Bronchial epithelial cell (primary cell): ENCODE measurements at places on chromosomes 2 and 18. TPM values are rescaled to one million over a fixed set of nuclear protein-coding genes. Genes with fewer than 3 reads are reported as not detected.

SKA1 gene
- 0.26 and 0.51 TPM in 2 replicates for total RNA-seq

CYP27C1 gene
- total RNA-seq: 0.26 and 0.38 TPM in 2 replicates

MAP3K19 gene
- not detected in 2 replicates for total RNA-seq

- DNase-seq: no peak
Measured at GRCh38 chr2:101692766-101693165, 4.7 kb upstream of the MAP4K4 start.

DNA sequence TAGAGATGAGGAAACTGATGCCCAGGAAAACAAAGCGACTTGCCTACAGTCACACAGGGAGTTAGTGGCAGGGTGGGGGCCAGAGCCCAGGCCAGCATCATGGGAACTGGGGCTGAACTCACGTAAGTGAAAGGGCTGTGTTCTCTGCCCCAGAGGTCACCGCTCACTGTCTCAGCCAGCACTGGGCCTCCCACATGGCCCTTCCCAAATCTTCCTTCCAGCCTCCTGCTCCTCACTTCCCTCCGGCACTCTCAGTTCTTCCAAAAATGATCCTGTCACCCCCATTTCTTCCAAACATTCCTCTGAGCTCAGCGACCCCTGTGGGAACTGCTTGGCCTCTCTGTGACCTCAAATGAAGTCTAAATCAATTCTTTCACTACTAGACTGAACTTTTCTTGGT is 90.5 kb upstream of the TMEM247 start:
- no peak for DNase-seq

GRCh38 chr2:134269972-134270735 is 16.3 kb downstream of the MGAT5 start:
- DNase-seq: no peak

DNA sequence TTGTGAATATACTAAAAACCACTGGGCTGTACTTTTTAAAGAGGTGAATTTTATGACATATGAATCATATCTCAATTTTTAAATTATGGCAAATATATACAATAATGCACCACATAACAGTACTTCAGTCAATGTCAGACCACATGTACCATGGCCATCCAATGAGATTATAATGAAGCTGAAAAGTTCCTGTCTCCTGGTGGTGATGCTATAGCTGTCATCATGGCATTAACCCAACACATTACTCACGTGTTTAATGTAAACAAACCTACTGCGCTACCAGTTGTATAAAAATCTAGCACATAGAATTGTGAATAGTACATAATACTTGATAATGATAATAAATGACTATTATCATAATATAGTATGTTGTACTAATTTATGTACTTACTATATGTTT is 77.6 kb upstream of the ID2 start:
- DNase-seq: peak; percentile 32
